ENCODE measurements at places on chromosomes 5 and 9.

- DNase-seq: no peak
Measured at GRCh38 chr5:147436596-147436995, 73.3 kb downstream of the DPYSL3 start.

- no peak for DNase-seq
Measured at GRCh38 chr5:176806137-176806536, 4.2 kb upstream of the UNC5A start.

DNA sequence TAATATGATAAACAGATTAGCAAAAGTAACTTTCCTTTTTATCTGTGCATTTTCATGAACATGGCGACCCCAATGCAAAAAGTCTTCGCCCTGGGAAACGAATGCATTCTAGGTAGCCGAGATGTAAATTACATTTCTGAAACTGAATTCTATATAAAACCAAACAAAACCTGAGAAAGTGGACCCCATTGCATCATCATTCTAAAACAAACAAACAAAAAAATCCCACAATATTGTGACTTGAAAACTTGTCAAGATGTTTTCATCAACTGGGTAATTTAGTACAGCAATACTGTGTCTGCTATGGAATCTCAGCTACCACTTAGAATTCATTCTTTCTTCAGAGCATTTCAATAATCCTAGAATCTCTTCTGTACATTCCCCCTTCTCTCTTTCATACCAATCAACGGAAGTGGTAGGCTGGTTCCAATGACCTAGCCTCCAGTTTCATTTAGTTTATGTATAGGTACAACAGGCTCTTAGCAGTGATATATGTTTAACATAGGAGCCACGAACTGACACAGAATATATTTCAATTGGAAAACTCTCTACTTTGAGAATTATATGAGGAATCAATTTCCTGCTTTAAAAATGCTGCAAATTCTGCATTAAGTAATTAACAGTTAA lies 85.6 kb downstream of the FBXW11 start:
- no peak for DNase-seq

- DNase-seq: no peak
Measured at GRCh38 chr9:68860419-68860818, 153.5 kb downstream of the PRKACG start.

GRCh38 chr5:136031711-136032110 lies 2.9 kb downstream of the TGFBI start:
- no peak for DNase-seq

DNA sequence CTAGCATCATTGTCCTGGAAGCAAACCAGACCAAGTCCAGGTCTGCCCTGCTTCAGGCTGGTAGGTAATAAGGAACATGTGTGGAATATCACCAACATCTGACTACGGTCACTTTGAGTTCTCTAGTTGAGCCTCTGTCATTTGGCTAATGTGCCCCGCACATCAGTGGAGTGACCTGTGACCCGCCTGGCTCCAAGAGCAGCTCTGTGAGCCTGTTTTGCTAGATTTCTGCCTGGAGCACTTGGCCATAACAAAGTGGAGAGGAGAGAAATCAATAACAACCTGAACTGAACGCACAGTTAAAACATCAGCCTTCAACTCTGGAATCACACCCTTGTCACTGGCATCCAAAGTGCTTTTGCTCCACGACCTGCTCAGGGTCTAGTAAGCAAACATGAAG lies 115.7 kb downstream of the PPP2R2B start:
- DNase-seq: no peak

DNA sequence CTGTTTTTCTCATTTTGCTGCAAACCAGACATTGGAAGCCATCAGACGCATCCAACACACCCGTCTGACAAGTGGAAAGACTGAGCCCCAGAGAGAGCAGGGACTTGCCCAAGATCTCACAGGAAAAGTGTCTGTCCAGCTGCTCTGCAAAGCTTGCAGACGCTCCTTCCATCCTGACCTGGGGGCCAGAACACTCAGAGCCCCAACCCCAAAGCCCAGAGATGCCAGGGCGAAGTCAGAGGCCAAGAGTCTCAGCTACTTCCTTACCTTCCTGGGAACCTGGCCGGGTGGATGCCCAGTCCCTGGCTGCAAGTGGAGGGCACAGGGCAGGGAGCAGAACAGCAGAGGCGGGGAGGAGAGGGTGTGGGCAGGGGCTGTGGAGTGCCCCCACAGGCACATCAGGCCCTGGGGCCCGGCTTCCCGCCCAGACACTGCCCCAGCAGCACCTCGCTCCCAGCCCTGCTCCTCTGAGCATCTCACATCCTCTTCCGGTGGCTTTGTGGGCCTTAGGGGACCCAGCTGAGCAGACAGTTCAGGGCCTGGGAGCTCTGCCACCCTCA lies 9.7 kb upstream of the RALGDS start:
- DNase-seq: no peak

DNA sequence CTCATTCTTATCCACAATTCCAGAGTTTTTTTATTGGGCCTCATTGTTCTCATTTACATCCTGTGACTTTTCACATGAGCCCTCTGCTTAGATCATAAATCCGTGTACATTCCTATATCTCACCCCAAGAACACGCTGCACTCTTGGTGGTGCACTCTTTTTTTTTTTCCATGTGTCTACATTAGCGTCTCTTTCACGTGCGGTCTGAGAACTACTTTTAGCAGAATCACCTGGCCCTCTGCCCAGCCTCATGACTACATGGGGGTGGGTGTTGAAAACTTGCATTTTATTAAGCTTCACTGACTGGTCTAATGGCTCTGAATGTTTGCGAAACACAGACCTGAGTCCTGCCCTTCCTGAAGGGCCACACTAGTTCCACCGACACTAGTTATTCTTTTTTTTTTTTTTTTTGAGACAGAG lies 18.6 kb downstream of the C9orf57 start:
- peak; percentile 81 for DNase-seq

- DNase-seq: no peak
Measured at GRCh38 chr9:134641990-134642384, 384 bp downstream of the COL5A1 start.

- DNase-seq: no peak
Measured at GRCh38 chr9:70951749-70952727, 169.4 kb downstream of the TRPM3 start.

GRCh38 chr5:42970636-42971559 lies 69.2 kb downstream of the ANXA2R start:
- no peak for DNase-seq

DNA sequence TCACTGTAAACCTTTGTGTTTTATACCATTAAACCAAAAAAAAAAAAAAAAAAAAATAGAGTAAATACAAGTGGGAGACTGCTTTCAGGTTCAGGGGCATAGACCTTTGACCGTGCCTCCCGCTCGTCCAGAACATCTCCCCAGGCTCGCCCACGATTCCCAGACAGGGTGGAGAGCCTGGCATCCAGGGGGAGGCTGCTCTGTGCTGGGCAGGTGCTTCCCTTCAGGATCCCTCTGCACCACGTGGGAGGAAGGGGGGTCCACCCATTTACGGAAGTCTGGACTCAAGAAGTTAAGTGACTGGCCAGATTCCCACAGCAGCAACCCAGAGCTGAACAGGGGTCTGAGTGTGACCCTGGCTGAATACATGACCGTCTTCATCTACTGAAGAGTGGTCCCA lies 125.4 kb upstream of the LMX1B start:
- no peak for DNase-seq

DNA sequence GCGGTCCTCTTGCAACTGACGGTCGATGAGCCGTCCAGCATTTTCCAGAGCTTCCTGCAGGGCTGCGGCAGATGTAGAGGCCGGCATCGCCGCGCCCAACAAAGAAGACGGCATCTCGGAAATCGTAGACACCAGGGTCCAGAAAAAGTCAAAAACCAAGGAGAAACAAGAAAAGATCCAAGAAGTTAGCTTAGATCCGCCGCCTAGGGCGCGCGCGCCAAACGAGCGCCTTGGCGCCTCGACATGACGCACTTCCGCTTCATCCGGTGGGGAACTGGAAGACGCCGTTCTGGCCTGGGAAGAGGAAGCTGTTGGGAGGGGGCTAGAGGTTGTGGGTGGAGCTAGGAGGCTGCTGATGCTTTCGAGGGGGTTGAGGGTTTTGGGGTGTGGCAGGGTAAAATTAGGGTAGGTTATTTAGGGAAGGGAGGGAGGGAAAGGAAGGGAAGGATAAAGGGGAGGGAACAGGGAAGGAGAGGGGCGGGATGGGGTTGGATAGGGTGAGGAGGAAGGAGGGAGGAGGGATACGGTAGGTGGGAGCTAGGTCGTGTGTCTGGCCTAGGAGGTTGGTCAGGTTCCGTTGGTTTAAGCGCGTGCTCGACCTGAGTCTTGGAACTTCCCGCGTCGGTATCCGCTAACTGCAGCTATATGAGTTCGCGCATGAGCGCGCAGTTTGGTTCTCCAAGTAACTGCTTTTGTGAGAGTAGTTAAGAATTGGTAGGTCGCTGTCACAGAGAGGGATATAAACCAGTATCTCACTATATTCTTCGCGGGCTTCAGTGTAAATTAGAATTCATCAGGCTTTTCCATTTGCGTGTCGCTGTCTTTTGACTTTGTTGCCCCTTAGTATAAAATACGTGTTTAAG lies at the start of gene NUP155:
NUP155 (minus strand) TSS at position 243 of the 863 bp plus-strand sequence; CDS start at position 114, 129 bp downstream.
- peak; percentile 94 for DNase-seq

DNA sequence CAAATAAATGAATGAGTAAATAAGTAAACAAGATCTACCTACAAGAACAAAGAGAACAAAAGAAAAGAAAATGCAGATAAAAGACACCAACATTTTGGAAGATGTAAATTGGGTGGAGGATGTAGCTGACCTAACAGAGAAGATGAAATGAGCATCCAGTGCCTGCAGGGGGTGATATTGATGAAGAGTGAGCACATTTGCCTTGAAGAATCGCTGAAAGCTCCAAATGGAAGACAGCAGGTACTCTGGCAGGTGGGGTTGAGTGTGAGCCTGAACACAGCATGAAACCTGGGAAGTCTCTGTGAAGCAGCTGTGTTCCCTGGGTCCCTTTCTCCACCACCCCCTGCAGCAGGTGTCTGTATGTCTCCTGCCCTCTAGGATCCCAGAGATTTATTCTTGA lies 125.6 kb downstream of the NXNL2 start:
- DNase-seq: no peak

DNA sequence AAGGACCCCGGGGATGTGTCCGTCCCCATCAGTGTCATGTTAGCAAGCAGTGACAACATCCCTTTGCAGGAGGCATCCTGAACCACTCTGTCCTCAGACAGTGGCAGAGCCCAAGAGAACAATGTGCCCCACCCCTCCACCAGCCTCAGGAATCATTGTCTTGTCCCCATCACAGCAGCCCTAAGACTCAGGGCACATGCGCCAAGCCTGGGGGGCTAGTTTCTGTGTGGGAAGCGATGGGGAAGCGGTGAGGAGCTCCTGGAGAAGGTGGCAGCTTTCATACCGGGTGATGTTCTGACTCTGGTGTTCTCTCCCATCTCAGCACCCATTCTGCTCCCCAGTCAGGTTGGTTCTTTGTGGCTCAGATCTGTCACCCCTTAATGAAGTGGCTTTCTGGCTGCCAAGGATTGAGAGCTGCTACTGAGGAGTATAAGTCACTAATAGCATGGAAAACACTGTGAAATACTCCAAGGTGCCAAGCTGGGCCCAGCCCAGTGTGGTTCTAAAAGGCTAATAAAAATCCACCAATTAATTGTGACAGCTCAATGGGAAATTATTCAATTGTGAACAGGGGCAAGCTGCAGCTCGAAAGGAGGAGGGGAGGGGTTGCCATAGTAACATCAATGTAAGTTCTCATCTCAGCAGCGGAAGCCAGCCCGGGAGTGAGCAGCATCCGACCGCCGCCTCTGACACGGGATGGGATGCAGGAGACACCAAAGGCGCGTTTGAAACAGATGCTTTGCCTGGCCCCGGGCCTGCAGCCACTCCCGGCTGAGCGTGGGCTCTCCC lies 4.7 kb downstream of the QRFP start:
- no peak for DNase-seq

DNA sequence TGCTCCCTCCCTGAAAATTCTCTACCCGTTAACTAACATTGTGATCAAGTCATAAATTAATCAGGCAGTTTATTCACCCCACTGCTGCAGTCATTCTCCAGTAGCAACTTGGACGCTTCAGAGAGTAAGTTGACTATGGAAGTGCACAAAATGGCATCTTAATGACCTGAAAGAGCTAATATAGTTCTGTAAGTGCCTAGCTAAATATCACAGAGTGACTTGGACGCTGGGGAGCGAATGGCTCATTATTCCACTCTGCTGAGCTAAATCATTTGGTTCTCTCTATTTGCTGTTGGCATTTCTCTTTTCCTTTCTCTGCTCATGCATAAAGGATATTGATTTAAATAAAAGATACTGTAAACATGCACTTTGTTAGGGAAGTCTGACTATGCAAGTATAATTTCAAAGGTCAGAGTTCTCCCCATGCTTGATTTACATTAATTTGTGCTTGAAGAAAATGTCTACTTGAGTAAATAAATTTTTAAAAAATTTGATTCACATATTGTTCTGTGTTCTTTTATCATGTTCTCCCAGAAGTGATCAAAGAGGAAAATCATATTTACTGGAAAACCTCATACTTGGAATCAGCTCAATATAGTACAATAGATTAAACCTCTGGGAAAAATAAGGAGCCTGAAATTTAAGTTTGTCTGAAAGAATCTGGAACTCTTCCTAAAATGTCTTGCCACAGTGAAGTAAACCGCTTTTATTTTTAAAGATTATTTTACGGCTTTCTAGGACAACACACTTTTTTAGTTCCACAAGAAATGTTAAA lies 169.5 kb upstream of the HAPLN1 start:
- DNase-seq: no peak

GRCh38 chr5:33735072-33735471 lies 156.7 kb downstream of the ADAMTS12 start:
- DNase-seq: no peak

DNA sequence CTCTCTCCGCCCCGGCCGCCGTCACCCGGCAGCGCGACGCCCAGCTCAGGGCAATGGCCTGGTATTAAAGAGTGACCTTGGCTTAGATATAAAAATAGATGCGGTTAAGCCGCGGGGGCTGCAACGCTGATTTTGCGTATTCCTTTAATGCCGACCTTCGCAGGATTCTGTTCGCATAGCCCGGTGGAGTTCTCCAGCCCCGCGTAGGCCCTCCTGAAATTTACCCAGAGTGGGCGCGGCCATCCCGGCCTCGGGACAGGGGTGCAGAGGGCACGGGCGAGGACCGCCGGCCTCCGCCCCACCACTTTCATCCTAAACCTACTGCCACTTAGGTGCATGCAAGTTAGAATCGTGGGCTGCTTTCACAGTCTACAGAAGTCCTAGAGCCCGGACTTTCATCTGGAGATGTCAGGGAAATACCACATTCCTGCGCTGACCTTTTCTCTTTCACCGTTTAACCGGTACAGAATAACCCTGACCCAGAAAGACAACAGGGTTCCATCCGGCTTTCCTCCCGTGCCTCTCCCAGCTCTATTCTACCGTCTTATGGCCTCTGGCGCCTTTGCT lies 492 bp upstream of the FAM169A start:
- no peak for DNase-seq

Measured in RCC 7860 (cell line).